ENCODE measurements at places on chromosomes 4 and X. TPM values are rescaled to one million over a fixed set of nuclear protein-coding genes. Genes with fewer than 3 reads are reported as not detected.

DNA sequence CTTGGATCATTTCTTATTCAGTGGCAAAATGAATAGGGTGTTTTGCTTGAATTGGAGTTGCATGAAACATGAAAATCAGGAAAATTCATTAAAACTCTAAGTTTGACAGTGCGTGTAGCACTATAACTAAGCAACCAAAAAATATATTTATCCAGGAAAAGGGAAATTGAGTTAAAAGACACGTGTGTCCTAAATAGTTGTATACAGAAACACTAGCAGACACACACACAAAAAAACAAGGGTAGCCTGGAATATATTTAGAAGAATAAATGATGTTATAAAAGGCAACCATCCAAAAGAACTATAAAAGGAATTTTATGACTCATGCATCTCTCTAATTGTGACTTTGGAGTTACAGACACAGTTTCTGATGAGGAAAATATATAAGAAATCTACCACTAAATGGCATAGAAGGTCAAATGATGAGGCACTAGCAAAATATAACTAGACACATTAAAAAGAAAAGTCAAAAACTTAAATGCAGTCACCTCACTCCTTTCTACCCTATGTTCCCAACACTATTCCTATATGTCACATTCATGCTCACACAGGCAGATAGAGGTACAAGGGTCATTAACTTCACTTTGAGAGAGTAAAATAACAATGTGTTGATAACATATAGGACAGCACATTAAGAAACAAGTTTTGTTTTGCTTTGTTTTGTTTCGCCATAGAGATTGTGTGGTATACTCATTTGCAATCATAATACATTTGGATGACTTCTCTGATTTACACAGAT is 793.6 kb upstream of the INTU start:
- no peak for DNase-seq
- H3K4me3 ChIP-seq: no peak overlapping the region
- no peaks in the 10 kb centered on the region for H3K27me3 ChIP-seq
- H3K36me3 ChIP-seq: peaks cover 3% of the 10 kb centered on the region

The MAGEC2 gene
- not detected for total RNA-seq

The GPRIN3 gene
- 4.5 TPM for total RNA-seq

The FNIP2 gene
- 31.0 TPM for total RNA-seq

DNA sequence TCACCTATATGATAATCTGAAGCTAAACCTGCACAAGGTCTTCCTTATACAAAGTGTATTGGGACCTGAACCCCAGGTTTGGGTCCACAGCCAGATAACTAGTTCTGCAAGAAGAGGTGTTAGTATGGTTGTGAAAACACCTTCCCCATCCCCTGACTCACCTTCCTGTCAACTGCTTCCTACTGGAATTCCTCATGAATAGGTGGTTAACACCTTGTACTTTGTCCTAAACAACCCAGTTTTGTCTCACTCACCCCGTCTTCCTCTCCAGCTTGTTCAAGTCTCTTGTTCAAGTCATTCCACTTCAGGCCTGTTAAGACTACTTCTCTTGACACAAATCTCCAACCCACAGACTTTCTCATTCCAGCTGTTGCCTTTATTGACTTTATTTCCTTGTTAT is 45.5 kb downstream of the CCNG2 start:
- H3K36me3 ChIP-seq: no peaks in the 10 kb centered on the region
- peaks cover 27% of the 10 kb centered on the region for H3K27me3 ChIP-seq
- peaks cover 8% of the 10 kb centered on the region for H3K4me1 ChIP-seq

DNA sequence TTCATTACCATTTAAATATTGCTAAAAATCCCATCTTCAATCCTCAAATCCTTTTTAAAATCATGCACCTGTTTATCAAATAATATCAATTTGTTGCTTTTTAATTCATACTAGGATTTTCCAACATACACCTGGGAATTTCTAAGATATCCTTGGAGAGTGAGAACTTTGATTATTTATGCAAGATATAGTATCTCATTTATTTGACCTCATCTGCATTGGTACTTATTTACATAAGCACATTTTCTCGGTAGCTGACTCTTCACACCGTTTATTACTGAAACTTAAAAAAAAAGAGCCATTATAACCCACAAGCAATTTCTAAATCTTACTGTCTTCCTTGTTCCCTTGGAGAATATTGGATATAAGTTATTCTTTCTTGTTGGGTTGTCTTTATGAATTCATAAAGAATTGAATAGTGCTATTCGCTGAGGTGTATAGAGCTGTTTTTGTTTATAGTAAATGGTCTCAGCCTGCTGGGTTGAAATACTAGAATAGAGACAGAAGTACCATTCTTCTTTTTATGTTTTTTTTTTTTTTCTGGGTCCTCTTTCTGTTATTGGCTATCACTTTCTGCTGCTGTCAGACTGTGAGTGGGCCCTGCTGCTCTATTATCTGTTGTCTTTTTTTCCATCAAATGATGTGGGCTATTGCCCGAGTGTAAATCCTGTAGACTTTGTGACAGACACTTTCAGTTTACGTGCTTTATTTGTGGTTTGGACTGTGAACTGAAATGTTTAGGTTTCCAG is 2.9 kb downstream of the UGT8 start:
- DNase-seq: no peak
- H3K36me3 ChIP-seq: no peaks in the 10 kb centered on the region
- H3K4me3 ChIP-seq: no peak overlapping the region
- peaks cover 31% of the 10 kb centered on the region for H3K27me3 ChIP-seq
- no peak overlapping the region for H3K27ac ChIP-seq

GRCh38 chr4:184942444-184943425 is 75.6 kb upstream of the HELT start:
- H3K4me3 ChIP-seq: no peak overlapping the region
- peak; percentile 62 for DNase-seq
- peaks cover 6% of the 10 kb centered on the region for H3K4me1 ChIP-seq
- H3K27me3 ChIP-seq: peaks cover 6% of the 10 kb centered on the region
- no peak overlapping the region for H3K27ac ChIP-seq

The AMELX gene
- total RNA-seq: not detected

DNA sequence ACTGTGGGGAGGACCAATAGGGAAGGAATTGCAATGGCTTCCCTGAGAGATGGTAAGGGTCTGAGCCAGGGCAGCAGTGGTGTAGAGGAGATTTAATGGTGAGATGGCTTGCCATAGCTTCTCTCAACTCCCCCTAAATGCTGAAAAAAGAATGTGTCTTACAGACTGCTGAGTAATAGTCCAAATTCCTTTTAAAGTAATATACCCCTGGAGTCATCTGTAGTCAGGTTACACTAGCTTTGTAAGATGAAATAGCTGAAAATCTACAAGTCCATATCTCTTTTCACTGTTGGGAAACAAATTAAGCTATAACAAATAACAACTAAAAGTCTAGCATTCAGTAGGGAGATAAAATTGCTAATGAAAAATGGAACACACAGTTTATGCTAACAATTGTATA is 33.5 kb downstream of the MAPK10 start:
- H3K4me3 ChIP-seq: no peak overlapping the region
- H3K27ac ChIP-seq: peak overlapping the region; percentile 54
- H3K4me1 ChIP-seq: peaks cover 22% of the 10 kb centered on the region
- H3K27me3 ChIP-seq: no peaks in the 10 kb centered on the region

The CNOT6L gene
- total RNA-seq: 30.0 TPM

DNA sequence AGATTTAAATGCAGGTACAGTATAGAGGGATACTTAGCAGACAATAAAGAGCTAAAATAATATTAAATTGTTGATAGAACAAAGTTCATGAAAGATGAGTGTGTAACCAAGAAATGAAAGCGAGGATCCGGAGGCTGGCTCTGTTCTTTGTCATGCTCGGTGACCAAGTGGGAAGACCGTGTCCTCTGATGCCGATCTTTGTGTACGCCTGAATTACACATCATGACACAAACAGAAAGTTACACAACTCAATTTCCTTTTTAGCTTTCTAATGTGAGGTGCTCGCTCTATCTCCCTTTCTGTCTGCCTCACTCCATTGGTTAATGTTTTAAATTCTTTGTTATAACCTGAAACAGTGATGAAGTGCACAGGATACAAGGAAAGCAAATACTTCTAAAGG is 114.8 kb upstream of the NEIL3 start:
- no peak overlapping the region for H3K27ac ChIP-seq

GRCh38 chr4:121764702-121765367 is at the start of gene SMIM43:
Gene SMIM43 (minus strand): TSS chr4:121765164. CDS start chr4:121765105, 59 bp downstream.
- no peak for DNase-seq
- no peaks in the 10 kb centered on the region for H3K36me3 ChIP-seq
- peak within 1 kb of the TSS; percentile 20 for H3K27ac ChIP-seq
- peaks cover 95% of the 10 kb centered on the region for H3K27me3 ChIP-seq
- H3K4me1 ChIP-seq: peaks cover 6% of the 10 kb centered on the region

GRCh38 chrX:150873616-150874015 is 24.9 kb downstream of the CD99L2 start:
- H3K36me3 ChIP-seq: peaks cover 21% of the 10 kb centered on the region
- DNase-seq: no peak
- H3K4me3 ChIP-seq: no peak overlapping the region
- peaks cover 5% of the 10 kb centered on the region for H3K4me1 ChIP-seq
- no peaks in the 10 kb centered on the region for H3K27me3 ChIP-seq
- H3K27ac ChIP-seq: no peak overlapping the region

- H3K4me3 ChIP-seq: no peak overlapping the region
- H3K27ac ChIP-seq: no peak overlapping the region
- no peaks in the 10 kb centered on the region for H3K36me3 ChIP-seq
- no peak for DNase-seq
- peaks cover 16% of the 10 kb centered on the region for H3K4me1 ChIP-seq
These were observed 137.9 kb downstream of the PJA1 start for GRCh38 chrX:69027181-69028005.

- no peak overlapping the region for H3K4me3 ChIP-seq
- no peaks in the 10 kb centered on the region for H3K27me3 ChIP-seq
- no peak overlapping the region for H3K27ac ChIP-seq
- no peaks in the 10 kb centered on the region for H3K4me1 ChIP-seq
- DNase-seq: no peak
- no peaks in the 10 kb centered on the region for H3K36me3 ChIP-seq
These were observed 230.8 kb downstream of the TMEM47 start for GRCh38 chrX:34426334-34426733.

The MSANTD1 gene
- total RNA-seq: 1.4 TPM

- DNase-seq: no peak
- no peak overlapping the region for H3K4me3 ChIP-seq
- no peak overlapping the region for H3K27ac ChIP-seq
- no peaks in the 10 kb centered on the region for H3K4me1 ChIP-seq
- peaks cover 5% of the 10 kb centered on the region for H3K27me3 ChIP-seq
These were observed 81.5 kb upstream of the BMP3 start for GRCh38 chr4:80948995-80949394.

The VCX3B gene
- not detected for total RNA-seq

The PHOX2B gene
- 0.36 TPM for total RNA-seq

- DNase-seq: no peak
- H3K36me3 ChIP-seq: no peaks in the 10 kb centered on the region
- no peak overlapping the region for H3K4me3 ChIP-seq
- peaks cover 5% of the 10 kb centered on the region for H3K4me1 ChIP-seq
These were observed 47.0 kb upstream of the SLC34A2 start for GRCh38 chr4:25608644-25609043.

The MTMR1 gene
- 21.8 TPM for total RNA-seq

The CPXCR1 gene
- total RNA-seq: not detected

The RAB41 gene
- total RNA-seq: not detected

GRCh38 chr4:105909787-105910281 is 14.6 kb downstream of the NPNT start:
- no peaks in the 10 kb centered on the region for H3K36me3 ChIP-seq
- no peak overlapping the region for H3K4me3 ChIP-seq
- no peaks in the 10 kb centered on the region for H3K4me1 ChIP-seq
- peaks cover 2% of the 10 kb centered on the region for H3K27me3 ChIP-seq

DNA sequence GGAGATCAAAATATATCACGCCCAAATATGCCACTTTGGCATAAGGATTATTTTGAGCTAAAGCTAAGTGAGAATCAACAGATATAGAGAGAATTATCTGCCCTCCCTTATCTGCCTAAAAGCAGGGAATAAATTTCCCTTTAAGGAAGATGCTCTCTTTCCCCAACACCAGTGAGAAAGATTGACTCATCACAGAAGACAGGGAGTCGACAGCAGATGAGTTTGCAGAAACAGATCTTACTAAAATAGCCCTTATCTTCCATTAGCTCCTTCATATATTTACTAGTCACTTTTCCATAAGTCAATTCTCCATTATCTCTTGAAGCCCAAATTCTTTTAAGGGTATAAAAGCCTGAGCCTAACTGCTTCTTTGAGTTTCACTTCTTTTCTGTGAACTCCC is 156.6 kb downstream of the CAMK2D start:
- no peak overlapping the region for H3K27ac ChIP-seq
- no peaks in the 10 kb centered on the region for H3K27me3 ChIP-seq
- H3K4me3 ChIP-seq: no peak overlapping the region

- no peak for DNase-seq
- H3K27me3 ChIP-seq: no peaks in the 10 kb centered on the region
- no peak overlapping the region for H3K27ac ChIP-seq
- no peak overlapping the region for H3K4me3 ChIP-seq
- H3K36me3 ChIP-seq: no peaks in the 10 kb centered on the region
- peaks cover 7% of the 10 kb centered on the region for H3K4me1 ChIP-seq
These were observed 40.9 kb upstream of the VEGFC start for GRCh38 chr4:176833400-176834175.

- H3K4me1 ChIP-seq: peaks cover 11% of the 10 kb centered on the region
- no peaks in the 10 kb centered on the region for H3K36me3 ChIP-seq
- peak overlapping the region; percentile 79 for H3K27ac ChIP-seq
- no peak for DNase-seq
- H3K4me3 ChIP-seq: no peak overlapping the region
These were observed 4.0 kb upstream of the SLC10A7 start for GRCh38 chr4:146525754-146526153.

DNA sequence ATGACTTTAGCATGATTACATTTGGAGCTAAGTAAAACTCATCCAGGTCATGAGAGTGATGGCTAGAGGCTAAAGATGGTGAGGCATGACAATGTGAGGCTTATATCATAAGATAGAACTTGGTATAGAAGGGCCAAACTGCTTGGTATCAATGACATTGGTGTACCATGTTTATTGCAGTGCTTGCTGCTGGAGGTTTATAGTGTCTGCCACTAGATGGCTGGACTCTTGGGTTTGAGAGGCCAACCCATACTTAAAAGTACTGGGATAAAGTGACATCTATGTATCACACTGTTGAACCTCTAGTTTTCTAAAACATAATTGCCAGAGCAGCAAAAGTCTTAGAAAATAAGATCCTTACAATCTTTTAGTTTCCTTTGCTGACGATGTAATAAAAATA is 83.0 kb upstream of the TACR3 start:
- H3K27me3 ChIP-seq: no peaks in the 10 kb centered on the region
- DNase-seq: no peak
- H3K4me3 ChIP-seq: no peak overlapping the region
- H3K27ac ChIP-seq: no peak overlapping the region
- H3K4me1 ChIP-seq: no peaks in the 10 kb centered on the region
- no peaks in the 10 kb centered on the region for H3K36me3 ChIP-seq

DNA sequence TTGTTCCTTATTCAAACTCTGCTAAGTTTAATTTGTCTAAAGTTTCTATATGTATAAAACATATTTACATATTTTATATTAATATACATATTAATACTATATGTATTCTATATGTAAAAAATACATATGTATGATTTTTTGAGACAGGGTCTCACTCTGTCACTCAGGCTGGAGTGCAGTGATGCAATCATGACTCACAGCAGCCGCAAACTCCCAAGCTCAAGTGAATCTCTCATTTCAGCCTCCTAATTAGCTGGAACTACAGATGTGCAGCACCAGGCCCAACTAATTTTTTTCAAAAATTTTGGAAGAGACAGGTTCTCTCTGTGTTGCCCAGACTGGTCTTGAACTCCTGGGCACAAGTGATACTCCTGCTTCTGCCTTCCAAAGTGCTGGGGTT is 684.9 kb downstream of the TRAM1L1 start:
- DNase-seq: no peak
- H3K4me3 ChIP-seq: no peak overlapping the region
- no peaks in the 10 kb centered on the region for H3K36me3 ChIP-seq
- no peaks in the 10 kb centered on the region for H3K4me1 ChIP-seq

All from type B pancreatic cell (in vitro differentiated cells).